Right renal pelvis (tissue), 4 donors: ENCODE measurements at places on chromosomes 6 and 20.

DNA sequence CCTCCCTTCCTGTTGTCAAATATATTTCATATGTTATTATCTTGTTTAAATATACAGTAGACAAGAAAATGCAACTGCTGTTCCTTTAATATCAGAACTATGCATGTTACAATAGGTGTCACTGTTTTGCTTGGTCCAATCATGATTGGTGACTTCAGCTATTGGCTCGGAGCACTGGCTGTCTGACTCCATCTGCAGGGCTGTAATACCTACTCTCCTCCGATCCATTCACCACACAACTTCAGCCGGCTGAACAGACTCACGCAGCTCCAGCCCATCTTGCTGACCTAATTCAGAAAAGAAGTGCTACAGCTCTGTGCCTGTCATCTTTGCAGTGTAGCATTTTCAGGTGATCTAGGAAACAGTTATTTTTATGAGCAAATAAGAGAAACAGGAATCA is at the start of gene BTBD3:
Gene BTBD3 (plus strand): TSS at position 231 of the 400 bp plus-strand sequence. CDS start 383 bp downstream, outside the sequence.
- no peak for DNase-seq

- DNase-seq = no peak
Measured at GRCh38 chr6:163438940-163439335, 24.4 kb downstream of the QKI start.

- DNase-seq = no peak
Measured at GRCh38 chr6:155384321-155384952, 70.2 kb upstream of the TFB1M start.

GRCh38 chr20:44029848-44030230 is 115.2 kb downstream of the TOX2 start:
- DNase-seq = no peak

DNA sequence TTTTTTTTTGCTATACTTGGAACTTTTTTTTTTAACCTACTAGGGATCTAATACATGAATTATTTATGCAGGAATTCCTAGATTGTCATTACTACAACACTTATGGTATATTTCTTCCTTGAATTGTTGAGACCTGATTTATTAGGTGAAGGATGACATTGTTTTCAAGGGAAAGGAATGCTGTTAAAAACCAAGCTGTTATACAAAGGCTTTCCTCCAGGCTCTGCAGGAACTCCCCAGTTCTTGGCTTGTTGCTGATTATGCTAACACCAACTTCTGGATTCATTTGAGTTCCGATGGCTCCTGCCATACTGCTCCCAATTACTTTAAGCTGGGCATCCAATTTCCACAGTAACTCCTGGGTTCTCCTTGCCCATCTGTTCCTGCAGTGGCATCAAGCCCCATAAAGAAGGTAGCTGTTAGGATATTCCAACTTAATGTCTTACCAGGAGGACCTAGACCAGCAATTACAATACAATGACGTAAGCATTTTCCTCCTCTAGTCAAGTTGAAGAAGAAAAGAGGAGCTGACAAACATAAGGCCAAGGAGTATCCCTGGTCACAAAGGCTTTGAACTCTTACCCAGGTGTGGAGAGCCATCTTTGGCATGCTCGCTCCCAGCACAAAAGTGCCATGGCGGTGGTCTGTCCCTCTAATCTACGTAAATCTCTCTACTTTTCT is 215.9 kb upstream of the AGPAT4 start:
- no peak for DNase-seq

- DNase-seq = no peak
Measured at GRCh38 chr20:54283253-54283652, 75.4 kb downstream of the PFDN4 start.

GRCh38 chr6:139763468-139764210 is 389.2 kb upstream of the CITED2 start:
- DNase-seq = no peak

DNA sequence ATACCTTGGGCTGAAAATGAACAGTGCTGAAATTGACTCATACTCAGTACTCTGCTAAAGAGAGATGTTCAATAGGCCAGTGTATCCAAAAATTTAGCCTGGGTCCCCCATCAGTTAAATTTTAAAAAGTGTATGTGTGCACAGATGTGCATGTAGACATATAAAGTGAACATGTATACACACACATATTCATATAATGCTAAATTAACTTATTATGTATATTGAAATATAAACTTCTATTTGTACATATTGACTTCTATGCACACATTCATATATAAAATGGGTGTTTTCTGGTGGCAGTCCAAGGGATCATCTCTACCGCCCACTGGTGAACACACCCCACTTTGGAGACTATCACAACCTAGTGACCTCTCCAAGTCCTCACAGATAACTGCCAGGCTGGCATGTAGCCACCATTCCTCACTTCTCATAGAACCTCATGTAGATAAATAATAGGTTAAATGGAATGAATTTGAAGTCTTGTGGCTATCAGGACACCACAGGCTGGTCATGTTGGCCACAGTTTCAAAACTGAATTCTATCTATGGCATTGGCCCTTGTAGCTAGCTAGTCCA is 8.8 kb downstream of the SLC22A16 start:
- DNase-seq = no peak

DNA sequence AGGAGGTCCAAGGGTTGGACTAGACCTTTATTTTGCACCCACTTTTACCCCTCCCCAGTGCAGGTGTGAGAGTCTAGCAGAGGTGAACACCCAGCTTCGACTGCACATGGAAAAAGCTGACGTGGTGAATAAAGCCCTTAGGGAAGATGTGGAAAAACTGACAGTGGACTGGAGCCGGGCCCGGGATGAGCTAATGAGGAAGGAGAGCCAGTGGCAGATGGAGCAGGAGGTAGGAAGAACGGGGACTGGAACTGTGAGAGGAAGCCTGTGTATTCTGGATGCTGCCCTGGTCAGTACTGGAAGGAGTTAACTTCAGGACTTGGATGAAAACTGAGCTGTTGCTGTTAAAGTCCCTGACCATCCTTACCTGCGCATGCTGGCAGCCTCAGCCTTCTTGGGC is 10.6 kb downstream of the CEP250 start:
- DNase-seq = no peak
